NB4 (cell line): ENCODE measurements at places on chromosomes 11 and 22.

- no peak for DNase-seq
Observed at GRCh38 chr11:70105755-70106571, 27.8 kb downstream of the ANO1 start.

DNA sequence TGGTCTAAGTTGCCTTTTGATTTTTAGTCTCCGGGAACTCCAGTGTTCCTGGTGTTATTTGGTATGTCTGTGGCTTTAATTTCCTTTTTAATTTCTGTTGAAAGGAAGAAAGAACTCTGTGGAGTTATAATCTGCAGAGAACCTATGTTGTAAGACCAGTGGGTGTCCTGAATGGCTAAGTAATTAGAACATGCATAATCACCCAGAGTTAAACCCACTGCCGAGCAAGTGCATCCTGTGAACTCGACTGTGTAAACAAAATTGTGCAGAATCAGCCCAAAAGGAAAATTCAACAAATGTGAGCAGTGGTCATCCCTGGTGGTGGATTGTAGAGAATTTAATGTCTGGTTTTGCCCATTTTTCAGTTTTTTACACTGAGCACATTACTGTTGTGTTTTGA, 162.5 kb downstream of the COMMD9 start:
- no peak for DNase-seq

- DNase-seq, result no peak
Observed at GRCh38 chr11:69356703-69357457, 62.9 kb downstream of the MYEOV start.

DNA sequence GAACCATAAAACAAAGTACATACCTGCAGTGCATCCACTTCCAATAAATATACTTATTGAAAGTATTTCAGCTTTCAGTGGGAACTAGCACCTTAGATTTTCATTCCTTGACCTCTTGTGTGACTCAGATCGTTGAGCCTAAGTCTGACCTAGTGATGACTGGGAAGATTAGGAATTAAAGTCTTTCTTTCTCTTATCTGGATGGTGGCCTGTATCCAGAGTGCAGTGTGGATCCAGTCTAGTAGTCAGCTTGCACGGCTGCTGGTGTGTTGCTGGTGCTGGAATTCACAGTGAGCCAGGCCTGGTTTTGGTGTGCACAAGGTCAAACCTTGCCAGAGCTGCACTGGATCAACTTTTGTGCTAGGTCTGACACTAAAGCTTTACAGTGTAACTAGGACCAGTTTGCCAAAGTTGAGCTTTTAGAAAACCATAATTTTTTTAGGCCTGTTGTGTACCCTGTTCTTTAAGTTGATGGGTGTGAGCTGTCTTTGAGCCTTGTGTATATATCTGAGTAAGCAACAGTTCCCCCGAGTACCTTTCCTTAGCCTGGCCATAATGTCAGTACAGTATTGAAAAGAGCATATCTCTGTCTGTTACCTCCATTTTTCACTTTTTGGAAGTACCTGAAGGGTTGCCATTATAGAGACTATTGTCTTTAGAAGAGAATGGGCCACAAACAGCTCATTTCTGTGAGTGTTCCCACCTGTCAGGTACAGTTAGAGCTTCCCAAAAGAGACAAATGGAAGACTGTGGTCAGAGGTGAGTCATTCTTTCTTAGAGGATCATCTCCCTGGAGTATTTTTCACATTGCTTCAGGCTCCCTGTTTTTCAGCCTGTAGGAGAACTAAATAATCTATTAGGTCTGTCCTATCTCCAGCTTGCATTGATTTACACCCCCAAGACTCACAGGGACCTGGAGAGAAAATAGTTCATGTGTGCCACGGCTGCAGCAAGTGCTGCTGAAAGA, 89.8 kb downstream of the ALX4 start:
- DNase-seq, result no peak

GRCh38 chr11:103649401-103649895, 387.0 kb upstream of the DDI1 start:
- DNase-seq, result no peak

GRCh38 chr11:133049244-133050019, 482.9 kb downstream of the OPCML start:
- DNase-seq, result no peak

DNA sequence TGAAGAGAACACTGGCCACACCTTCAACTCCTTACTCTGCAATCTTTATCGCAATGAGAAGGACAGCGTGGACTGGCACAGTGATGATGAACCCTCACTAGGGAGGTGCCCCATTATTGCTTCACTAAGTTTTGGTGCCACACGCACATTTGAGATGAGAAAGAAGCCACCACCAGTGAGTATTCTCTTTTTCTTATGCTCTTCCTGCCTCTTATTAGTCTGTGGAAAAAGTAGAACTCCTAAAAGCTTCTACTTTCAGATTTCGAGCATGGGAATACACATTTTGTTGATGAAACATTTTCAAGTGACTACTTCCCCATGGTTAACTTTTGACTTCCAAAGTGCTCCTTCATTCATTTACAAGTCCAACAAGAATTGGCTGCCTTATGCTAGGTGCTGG, 20.9 kb downstream of the ALKBH3 start:
- no peak for DNase-seq

GRCh38 chr11:128965485-128965884, 22.8 kb upstream of the TP53AIP1 start:
- DNase-seq, result no peak

- DNase-seq, result no peak
Observed at GRCh38 chr11:931385-931784, 5.7 kb downstream of the AP2A2 start.
